ENCODE measurements at places on chromosomes 5 and 9.

DNA sequence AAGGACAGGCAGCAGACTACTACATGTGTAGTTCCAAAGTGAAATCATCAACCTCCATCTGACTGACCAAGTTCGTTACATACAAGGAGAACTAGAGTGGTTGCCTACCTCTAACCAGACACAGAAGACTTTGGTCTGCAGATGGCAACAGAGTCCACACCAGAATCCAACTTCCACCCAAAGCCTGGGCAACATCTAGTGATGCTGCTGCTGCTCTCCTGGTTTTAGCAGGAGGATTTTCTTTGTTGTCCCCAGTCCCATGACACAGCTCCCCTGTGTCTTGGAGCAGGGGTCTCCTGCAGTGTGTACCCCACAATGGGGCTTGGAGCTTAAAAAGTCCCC is 46.4 kb upstream of the APC start:
- no peak for DNase-seq

DNA sequence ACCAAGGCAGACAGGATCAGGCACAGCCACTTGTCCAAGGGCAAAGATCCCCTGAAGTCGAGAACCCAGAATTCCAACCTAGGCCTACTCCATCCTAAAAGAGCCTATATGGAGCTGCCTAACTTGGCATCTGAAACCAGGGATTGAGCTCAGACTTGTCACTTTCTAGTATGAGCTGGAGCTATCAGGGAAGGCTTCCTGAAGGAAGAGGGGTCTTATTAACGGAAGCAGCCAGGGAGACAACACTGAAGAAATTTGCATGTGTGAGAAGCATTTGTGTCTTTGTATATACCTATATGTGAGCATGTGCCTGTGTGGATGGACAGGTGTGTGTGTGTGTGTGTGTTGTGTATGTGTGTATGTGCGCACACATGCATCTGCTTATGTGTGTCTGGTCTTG is 4.7 kb upstream of the AQP7 start:
- no peak for DNase-seq

DNA sequence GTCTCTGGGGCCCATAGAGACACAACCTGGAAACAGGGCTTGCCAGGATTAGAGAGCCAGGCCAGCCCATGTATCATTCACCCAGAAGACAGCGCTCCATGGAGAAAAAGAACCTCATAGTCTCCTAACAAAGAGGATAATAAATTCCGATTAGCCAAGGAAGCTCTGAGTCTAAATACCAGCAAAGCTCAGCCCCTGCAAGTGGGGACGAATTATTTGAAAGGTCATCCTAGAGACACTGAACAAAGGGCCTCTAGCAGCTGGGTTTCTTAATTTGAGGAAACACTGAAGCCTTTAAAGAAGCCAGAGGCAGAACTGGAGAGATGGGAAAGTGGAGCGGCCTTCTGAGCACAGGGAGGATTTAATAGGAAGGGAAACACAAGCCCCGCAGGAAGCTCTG is 287.1 kb upstream of the ZNF462 start:
- no peak for DNase-seq

- DNase-seq = no peak
These were observed 679 bp downstream of the SMC5 start for GRCh38 chr9:70259512-70259802.

GRCh38 chr5:59091965-59092364 is 509.1 kb downstream of the RAB3C start:
- DNase-seq = no peak

DNA sequence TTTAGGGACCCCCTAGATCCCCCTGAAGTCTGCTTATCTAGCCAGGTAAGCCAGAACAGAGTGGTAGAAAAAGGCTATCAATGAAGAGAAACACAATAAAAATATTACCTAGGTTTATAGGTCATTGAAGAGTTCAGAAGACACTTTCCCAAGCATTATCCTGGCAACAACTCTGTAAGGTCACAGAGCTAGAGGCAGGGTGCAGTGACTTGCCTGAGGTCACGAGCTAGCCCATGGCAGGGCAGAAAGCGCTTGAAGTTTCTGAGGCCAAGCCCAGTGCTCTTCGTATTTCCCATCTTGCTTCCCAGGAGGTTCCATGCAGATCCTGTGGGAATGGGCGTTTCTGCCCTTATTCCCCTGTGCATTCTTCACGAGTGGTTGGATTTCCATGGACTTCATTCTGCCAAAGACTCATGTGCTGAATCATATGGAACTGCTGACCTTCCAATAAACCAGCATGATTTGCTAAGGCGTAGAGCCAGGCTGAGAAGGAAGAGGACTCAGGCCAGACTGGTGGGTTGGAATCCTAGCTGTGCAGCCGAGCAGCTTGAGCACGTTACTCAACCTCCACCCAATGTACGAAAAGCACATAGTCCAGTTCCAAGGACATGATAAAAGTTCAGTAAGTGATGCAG is 22.1 kb downstream of the TRMO start:
- DNase-seq = no peak

DNA sequence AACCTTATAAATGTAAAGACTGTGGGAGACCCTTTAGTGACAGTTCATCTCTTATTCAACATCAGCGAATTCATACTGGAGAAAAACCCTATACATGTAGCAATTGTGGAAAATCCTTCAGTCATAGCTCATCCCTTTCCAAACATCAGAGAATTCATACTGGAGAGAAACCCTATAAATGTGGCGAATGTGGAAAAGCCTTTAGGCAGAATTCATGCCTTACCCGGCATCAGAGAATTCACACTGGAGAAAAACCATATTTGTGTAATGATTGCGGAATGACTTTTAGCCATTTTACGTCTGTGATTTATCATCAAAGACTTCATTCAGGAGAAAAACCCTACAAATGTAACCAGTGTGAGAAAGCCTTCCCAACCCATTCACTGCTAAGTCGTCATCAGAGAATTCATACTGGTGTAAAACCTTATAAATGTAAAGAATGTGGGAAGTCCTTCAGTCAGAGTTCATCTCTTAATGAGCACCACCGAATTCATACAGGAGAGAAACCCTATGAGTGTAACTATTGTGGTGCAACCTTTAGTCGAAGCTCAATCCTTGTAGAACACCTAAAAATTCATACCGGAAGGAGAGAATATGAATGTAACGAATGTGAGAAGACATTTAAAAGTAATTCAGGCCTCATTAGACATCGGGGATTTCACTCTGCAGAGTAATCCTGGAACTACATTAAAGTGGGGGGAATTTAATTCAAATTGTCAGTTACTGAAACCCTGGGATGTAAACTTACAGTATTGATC is 17.7 kb downstream of the ZNF483 start:
- DNase-seq = no peak

- DNase-seq = no peak
These were observed 579 bp downstream of the SLC12A7 start for GRCh38 chr5:1111241-1111726.

Measured in fibroblast of skin of left biceps (primary cell).